CD4-positive, CD25-positive, alpha-beta regulatory T cell (primary cell): ENCODE measurements at places on chromosomes 11 and 22. TPM values are rescaled to one million over a fixed set of nuclear protein-coding genes. Genes with fewer than 3 reads are reported as not detected.

Gene SAA1
- not detected for total RNA-seq

Gene PLXNB2
- total RNA-seq = 3.7 TPM

Gene OR52I1
- total RNA-seq = not detected

Gene OR4C12
- not detected for total RNA-seq

GRCh38 chr22:30228509-30229359 lies 17.8 kb downstream of the LIF start:
- H3K36me3 ChIP-seq = no peaks in the 10 kb centered on the region
- peaks cover 9% of the 10 kb centered on the region for H3K4me1 ChIP-seq
- no peak for DNase-seq
- no peaks in the 10 kb centered on the region for H3K27me3 ChIP-seq
- no peak overlapping the region for H3K4me3 ChIP-seq

GRCh38 chr22:32202539-32203180 lies 2.2 kb downstream of the RFPL2 start:
- peak; percentile 56 for DNase-seq
- peaks cover 42% of the 10 kb centered on the region for H3K4me1 ChIP-seq
- no peak overlapping the region for H3K4me3 ChIP-seq
- no peaks in the 10 kb centered on the region for H3K36me3 ChIP-seq
- no peak overlapping the region for H3K27ac ChIP-seq

- H3K4me1 ChIP-seq = no peaks in the 10 kb centered on the region
- H3K27ac ChIP-seq = no peak overlapping the region
- no peak for DNase-seq
- peaks cover 5% of the 10 kb centered on the region for H3K27me3 ChIP-seq
- H3K36me3 ChIP-seq = no peaks in the 10 kb centered on the region
- no peak overlapping the region for H3K4me3 ChIP-seq
Observed at GRCh38 chr11:8577791-8578581, 16.0 kb downstream of the STK33 start.

DNA sequence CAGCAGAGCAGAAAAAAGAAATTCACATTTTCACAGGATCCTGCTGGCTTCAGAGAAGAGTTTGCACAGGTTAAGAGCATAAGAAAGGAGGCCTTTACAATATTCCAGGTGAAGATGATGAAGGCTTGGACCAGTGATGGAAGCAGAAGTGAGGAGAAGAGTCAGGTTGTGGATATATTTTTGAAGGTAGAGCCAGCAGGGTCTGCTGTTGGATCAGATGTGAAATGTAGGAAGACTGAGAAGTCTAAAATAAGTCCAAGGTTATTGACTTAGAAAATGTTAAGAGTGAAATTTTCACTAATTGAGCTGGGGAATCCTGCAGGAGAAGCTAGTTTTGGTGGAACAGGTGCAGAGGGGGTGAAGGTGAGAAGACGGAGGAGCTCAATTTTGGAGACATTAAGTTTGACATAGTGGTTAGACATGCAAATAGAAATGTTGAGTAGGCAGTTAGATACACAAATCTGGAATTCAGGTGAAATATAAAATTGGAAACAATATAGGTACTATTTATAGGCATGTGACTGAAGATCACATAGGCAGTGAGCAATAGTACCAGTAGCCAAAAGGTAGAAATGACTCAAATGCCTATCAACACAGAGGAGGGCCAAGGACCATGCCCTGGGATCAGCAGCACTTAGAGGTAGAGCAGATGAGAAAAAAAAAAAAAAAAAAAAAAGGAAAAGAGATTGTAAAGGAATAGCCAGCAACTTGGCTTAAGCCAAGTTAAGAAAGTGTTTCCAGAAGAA lies 252.0 kb downstream of the AASDHPPT start:
- H3K27me3 ChIP-seq = no peaks in the 10 kb centered on the region
- no peak for DNase-seq
- no peaks in the 10 kb centered on the region for H3K36me3 ChIP-seq
- H3K4me1 ChIP-seq = no peaks in the 10 kb centered on the region
- no peak overlapping the region for H3K27ac ChIP-seq
